ENCODE measurements at places on chromosomes 3 and 15.
A peak's percentile ranks its signal among the peaks of the same experiment; 100 is the strongest.

DNA sequence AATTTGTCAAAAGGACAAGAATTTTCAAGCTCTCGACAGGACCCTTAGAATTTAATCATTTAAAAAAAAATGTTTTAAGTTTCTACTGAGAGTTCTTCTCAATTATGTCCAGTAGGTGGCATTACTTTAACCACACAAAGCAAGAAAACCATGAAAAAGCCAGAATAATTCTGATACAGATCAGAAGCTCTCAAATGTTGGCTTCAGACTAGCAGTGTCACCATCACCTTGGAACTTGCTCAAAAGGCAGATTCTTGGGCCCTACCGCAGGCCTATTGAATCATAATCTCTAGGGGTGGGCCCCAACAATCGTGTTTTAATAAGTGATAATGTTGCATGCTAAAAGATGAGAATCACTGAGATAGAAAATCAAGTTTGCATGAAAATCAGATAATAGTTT is 99.5 kb upstream of the KCNMB2 start:
- no peak for DNase-seq

GRCh38 chr15:50134524-50135024 is 15.5 kb upstream of the ATP8B4 start:
- DNase-seq = no peak

GRCh38 chr15:25932696-25933095 is 69.6 kb upstream of the ATP10A start:
- no peak for DNase-seq

DNA sequence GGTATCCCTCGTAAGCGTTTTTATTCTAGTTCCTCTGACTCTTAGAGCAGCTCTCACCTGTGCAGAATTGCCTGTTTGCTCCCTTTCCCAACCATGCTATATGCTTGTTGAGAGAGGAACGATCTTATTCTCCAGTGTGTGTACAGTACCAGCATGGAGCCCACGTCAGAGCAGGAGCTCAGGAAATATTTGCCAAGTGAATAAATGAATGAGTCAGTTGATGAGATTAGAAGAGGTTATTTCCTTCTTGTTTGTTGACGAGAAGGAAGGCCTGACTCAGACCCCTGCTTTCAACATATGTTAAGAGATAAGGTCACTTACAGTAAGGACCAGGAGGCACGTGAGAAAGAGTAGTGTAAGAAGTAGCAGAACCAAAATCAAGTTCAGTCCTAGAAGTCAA is 106.3 kb upstream of the ABHD17C start:
- no peak for DNase-seq

DNA sequence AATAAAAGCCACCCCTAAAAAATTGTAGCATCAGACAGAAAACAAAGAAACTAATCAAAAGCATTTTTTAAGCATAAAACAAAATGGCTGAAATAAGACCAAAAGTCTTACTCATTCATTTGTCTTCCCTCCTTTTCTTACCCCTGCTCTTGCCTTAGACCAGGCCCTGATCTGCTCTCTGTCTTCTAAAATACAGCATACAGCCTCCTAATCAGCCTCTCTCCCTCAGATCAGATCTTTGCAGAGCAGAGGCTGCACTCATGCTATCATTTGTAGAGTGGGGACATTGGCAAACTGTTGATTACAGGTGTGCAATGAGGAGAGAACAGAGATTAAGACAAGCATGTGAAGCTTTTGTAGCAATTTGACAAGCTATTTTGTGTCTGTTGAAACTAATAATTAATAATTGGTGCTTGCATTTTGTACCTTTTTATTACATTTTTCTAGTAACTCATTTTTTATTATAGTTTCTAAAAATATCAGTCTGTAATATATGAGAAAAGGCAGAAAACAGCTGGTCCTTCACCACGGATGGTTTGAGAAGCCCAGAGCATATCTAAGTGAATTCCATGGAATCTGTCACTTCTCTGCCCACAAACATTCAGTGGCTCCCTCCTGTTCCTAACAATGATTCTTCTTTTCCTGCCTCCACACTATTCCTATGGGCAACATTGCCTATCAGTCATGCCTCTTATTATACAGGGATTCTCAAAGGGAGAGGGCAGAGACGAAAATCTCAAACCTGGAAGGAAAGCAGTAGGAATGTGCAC is 286.2 kb upstream of the STT3B start:
- no peak for DNase-seq

DNA sequence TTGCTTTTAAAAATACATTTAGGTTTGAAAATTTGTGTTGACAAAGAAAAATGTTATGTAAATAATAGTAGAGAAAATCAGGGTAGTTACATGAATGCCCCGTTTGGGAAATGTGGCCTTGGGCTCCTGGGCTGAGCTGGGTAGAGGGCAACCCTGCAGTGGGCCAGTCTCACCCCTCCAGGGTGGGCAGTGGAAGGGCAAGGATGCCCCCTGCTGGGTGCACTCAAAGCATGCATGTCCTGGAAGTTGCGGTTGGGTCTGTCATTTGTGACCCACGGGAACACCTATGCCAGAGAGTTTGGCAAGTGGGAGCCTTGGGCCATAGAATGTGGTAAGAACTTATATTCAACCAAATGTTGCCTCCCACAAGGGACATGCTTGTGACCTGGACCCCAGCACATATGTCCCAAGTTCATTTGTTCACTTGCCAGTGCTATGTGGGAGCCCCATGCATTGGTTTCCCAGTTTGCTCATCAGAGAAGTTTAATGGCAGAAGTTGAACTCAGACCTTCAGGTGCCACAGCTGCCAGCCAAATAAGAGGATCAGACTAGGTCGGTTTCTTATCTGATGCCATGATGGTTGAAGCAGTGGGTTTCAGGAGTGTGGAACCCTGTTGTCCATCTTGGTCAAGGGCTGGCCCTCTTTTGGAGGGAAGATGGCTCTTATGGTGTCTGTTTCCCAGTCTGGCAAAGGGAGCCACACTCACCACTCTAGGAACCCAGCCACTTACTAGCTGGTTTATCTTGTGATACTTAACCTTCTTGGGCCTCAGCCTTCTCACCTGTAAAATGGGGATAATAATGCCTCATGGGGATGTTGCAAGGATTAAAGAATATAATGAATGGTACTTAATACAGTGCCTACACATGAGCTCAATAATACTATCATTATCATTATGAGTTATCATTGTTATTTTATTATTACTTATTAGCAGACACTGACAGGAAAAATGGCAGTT is 2.5 kb upstream of the PLCB2 start:
- peak; percentile 43 for DNase-seq

DNA sequence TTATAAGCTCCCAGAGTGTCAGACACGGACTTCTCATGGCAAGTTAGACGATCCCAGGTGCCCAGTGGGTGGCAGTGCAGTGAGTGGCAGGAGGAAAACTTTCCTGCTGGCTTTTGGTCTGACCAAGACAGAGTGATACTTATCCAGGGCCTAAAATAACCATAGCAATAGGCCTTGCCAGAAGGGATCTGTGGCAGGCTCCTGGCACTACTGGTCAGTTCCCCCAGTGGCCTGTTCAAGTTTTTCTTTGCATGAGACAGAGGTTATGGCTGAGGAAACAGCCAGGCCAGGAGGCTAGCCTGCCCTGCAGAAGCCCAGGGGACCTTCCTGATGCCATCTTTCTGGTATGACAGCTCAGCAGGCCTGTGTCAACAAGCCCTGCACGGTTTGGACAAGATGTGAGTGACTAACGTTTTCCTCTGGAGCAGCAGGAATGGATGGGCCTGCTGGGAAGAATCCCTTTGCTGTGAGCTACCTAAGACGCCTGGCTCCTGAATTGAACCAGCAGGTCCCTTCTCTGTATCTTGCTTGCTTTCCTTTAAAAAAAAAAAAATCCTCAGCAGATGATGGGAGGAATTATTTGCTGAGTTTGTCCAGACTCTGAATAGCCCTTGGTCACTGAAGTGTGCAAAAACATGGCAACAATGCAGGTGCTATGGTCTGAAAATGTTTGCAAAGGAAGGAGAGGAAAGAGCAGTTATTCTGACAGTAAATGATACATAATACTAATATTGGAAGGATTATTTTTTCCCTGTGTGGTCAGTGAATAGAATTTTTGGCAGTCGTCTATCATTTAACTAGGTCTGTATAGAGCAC is 18.0 kb downstream of the SCG5 start:
- no peak for DNase-seq

Measured in activated naive CD4-positive, alpha-beta T cell (primary cell).